Left cardiac atrium (tissue), 4 donors: ENCODE measurements at places on chromosomes 6 and 20.

DNA sequence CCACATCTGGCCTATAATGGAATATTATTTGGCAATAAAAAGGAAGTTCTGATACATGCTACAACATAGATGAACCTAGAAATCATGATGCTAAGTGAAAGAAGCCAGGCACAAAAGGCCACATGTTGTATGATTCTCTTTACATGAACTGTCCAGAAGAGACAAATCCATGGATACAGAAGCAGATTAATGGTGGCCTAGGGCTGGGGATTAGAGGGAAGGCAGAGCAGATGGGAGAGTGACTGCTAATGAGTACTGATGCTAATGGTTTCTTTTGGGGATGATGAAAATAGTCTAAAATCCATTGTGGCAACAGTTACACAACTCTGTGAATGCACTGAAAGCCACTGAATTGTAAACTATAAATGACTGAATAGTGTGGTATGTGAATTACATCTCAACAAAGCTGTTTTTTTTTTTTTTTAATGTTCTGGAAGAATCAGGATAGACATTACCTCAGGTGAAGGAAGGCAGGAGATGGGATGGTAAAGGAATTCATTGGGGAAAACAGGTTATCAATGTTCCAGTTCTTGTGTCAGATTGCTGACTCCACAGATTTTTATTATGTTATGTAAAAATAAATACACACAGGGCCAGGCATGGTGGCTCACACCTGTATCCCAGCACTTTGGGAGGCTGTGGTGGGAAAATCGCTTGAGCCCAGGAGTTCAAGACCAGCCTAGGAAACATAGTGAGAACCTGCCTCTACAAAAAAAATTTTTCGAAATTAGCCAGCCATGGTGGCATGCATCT lies 8.9 kb upstream of the SOX12 start:
- DNase-seq = no peak

DNA sequence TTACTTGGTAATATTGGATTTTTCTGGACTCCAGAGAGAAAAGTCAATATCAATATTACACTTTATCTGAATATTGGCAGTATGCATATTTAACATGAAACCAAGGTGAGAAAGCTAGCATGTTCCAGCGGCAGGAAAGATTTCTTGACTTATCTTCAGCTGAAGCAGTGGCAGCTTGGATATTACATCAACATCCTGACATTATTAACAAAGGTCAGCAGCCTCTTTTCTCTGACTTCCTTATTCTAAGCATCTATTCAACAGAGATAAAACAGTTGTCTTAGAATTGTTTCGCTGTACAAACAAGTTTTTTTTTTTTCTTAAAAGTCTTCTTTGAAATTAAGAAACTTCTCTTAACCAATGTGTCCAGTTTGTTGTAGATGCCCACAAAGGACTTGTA lies 11.8 kb downstream of the DCBLD1 start:
- DNase-seq = no peak

- no peak for DNase-seq
Observed at GRCh38 chr6:96809119-96809518, 28.2 kb downstream of the GPR63 start.

DNA sequence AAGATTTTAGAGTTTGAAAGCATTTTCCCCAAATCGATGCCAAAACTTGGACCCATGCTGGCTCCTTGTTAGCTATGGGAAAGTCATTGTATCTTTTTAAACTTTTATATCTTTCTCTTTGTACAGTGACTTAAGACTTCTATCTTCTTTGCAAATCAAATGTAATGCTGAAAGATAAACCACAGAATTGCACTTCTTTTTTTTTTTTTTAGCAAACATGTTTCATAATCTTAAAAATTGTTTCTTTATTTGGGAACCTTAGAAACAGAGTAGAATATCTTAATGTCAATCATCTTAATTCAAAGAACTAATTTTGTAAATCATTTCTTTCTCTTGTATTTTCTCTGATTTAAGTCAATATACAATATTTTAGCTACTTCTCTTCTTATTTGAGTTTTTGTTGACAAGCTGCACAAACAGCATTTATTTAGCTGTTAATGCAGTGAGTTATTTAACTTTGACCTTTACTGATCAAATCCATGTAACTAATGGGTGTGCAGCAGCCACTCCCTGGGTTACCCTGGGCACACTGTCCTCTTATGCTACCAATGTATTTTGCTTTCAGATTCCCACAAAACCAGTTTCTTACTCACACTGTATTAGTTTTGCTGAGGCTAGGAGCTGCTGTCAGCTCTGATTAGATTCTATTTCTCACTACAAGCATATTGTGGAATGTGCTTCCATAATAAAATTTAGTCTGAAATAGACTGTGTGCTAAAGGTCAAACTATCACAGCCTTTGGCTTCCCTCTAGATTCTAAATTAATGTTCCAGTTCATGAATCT lies 279.6 kb downstream of the ADGB start:
- DNase-seq = no peak

- no peak for DNase-seq
Observed at GRCh38 chr6:42627674-42628073, 63.8 kb downstream of the UBR2 start.

DNA sequence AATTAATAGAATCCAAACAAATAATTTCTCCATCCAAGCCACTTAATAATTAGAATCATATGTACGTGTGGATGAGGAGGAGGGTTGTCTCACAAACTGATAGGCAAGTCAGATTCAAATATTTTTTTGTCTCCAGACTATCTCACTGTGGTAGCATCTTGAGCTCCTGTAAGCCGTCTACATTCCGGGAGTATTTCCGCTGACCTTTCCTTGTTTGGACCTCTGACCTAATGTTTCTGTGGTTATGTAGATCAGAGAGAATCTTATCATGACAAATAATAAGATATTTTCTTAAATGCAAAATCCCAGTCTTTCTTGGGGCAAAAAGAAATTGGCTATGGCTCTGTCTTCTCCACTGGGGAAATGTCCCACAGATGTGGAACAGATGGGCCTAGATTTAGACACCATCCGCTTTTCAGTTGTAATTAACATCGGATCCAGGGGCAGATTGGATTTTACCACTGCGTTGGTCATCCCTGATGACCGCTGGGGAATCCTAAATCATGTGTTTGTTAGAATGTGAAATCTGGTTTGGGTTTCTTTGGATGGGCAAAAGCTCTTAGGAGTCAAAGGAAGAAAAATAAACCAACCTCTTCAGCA lies 197.1 kb upstream of the RIN2 start:
- DNase-seq = no peak

GRCh38 chr6:119370080-119370479 lies 20.5 kb upstream of the MAN1A1 start:
- DNase-seq = no peak

DNA sequence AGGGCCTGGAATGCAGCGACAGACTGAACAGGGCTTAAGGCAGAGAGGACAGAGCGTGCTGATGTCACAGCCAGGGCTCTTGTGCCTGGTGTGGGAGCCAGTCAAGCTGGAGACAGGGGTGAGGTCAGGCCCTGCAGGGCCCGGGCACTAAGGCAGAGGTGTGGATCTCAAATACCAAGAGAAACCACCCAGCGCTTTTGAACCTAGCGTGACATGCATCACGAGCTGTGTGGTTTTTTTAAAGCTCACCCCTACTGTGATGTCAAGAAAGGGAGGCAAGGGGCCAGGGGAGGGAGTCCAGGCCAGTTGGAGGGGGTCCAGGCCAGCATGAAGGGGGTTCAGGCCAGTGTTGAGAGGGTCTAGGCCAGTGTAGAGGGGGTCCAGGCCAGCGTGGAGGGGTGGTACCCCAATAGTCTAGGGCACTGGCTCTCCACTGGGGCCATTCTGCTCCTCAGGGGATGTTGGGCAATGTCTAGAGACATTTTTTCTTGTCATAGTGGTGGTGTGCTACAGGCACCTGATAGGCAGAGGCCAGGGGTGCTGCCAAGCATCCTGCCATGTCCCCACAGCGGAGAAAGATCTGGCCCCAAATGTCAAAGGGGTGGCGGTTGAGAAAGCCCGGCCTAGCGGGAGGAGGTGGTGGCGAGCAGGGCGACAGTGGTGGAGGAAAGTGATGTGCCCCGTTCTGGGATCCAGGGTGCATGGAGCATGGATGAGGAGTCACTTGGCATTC lies 42.6 kb downstream of the RBM38 start:
- no peak for DNase-seq

DNA sequence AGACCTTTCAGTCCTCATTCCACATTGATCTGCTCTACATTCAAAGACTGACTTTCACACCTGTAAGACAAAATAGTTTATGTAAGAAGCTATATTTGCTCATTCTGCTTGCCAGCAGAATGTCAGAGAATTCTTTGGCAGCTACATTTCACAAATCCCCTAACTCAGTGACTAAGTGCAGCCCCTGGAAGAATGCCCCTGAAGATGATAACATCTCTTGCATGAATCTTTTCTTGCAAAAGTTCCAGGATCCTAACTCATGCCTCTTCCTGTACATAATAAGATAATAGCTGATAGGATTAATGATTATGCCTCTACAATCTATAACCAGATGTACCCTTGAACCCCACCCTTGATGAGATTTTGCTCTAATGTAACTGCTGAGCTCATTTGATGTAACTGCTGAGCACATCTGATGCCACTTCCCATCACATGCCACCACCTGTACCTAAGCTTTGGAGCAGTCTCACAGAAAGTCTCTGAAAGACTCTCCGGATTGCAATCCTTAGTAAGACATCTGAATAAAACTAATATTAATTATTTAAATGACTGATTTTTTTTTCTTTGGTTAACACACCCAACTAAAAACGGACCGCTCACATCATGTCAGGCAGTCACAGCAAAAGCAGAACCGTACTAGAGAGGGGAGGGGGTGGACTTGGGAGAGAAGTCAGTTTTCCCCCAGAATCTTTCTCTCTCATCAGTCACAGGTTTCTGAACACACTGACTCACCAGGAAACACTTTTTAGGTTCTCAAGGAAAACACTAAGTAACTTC lies 684 bp upstream of the DNAH8 start:
- DNase-seq = no peak

DNA sequence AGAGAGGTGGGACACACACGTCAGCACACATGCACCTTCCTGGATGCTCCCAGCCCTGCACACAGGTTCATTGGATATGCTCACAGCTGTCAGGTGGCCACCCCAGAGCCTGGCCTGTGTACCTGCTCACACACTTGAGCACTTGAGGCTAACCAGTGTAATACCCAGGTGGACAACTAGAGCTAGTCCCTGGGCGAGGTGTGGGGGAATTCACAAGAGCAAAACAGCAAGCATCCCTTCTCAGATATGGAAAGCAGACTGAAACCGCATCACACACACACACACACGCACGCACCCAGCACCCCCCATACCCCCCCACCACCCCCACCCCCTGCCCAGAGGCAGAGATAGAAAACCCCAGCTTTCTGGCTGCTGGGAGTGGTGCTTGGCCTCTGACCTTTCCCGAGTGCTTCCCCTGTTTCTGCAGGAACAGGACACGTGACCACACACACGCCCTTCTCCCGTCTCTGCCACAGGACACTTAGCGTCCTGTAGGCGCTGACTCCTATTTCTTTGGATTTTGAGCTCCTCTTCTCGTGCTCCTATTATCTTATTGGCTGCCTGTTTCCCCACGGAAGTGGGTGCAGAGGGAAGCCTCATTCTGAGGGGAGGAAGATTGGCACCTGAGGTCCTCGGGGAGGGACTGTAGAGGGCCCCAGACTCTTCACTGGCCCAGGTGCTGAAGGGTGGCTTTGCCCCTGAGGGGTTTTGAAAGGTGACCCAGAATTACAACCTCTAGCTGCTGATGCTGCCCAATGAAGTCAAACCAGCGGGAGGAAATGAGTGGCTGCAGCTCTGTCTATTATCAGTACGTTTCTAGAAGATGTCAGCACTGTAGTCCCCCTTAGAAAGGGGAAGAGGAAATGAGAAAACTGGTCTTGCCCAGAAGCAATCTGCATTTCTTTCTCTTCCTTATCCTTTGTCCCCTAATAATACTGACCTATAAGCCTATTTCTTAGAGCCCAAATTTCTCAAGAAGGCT lies 65.8 kb downstream of the SYTL3 start:
- no peak for DNase-seq

DNA sequence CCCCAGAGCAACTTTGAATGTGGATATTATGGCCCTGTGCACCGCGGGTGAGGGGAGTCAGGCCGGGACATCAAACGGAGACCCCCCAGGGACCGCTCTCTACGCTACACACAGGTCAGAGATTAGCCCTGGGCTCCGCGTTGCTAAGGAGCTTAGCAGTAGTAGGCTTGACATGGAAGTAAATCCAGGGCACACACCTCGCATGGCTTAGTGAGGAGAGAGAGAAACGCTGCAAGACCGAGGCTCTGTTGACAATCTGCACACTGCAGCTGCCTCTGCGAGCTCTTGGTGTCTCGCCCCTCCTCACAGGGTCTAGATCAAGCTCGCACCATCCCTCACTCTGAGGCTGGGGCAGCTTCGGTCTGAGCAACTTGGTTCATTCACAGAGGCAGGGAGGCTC lies 116.1 kb upstream of the CDH4 start:
- no peak for DNase-seq

DNA sequence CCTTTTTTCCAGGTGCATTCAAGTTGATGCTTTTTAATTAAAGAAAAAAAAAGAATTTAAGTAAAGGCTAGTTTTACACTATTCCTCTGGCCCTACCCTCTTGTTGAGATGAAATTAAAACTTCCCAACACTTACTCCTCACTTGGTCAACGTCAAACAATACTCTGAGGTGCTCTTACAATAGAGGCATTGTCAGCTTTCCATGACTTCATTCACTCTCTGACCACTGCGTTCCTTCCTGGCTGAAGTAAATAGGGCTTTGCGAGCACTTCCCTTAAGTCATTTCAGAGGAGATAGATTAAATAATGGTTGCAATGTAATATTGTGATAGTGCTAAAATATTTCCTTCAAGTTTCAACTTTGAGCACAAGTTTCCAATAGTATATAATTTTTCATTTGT lies 229.8 kb upstream of the CEP162 start:
- no peak for DNase-seq

- no peak for DNase-seq
Observed at GRCh38 chr6:115898246-115898645, 162.4 kb downstream of the FRK start.
